ENCODE measurements at places on chromosomes 2 and 18. TPM values are rescaled to one million over a fixed set of nuclear protein-coding genes. Genes with fewer than 3 reads are reported as not detected.

Gene TUBB8B
- total RNA-seq: not detected

Gene CFAP65
- total RNA-seq: not detected

Gene RAX
- total RNA-seq: not detected

DNA sequence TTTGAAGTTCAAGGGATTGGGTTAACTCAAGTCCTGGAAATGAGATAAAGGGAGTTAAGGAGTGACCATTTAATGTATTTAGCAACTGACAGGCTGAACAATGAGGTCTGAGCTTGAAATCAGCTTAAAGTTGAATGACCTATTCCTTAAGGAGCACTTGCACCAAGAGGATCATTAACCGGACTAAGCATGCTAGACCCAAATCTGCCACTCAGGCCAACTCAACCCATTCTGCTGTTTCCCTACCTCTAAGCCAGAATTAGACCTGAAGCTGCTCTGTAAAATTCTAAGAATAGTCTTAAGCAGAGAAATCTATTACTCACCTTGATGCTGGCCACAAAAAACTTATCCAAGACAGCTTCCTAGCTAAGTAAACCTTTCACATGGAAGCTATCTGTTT lies 59.8 kb downstream of the SPRED2 start:
- no peak overlapping the region for H3K27ac ChIP-seq
- H3K36me3 ChIP-seq: no peaks in the 10 kb centered on the region
- no peak overlapping the region for H3K4me3 ChIP-seq

GRCh38 chr2:54901224-54901986 lies 148.8 kb downstream of the RTN4 start:
- H3K27me3 ChIP-seq: no peaks in the 10 kb centered on the region
- no peak for DNase-seq
- no peaks in the 10 kb centered on the region for H3K36me3 ChIP-seq
